NCI-H1930 (cell line): ENCODE measurements at places on chromosomes 5 and 9.

DNA sequence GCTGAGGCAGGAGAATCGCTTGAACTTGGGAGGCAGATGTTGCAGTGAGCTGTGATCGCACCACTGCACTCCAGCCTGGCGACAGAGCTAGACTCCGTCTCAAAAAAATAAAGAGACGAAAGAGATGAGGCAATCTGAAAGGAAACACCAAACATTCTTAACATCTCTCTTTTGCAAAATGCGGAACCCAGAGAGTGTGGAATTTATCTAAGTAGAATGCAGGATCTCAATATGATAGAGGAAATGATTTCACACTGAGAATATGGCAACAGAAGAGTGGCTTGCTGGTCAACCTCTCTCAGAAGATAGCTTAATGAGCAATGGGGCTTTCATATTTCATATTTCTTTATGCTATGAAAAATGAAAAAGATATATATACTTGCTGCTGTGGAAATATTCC, 33.4 kb upstream of the PCA3 start:
- no peak for DNase-seq

GRCh38 chr5:132495667-132496190, 5.2 kb upstream of the IRF1 start:
- DNase-seq = peak; percentile 9

GRCh38 chr9:125189361-125190289, at the start of gene PPP6C:
Gene PPP6C (minus strand): TSS chr9:125189803. CDS start chr9:125189718, 85 bp downstream.
- peak; percentile 94 for DNase-seq

DNA sequence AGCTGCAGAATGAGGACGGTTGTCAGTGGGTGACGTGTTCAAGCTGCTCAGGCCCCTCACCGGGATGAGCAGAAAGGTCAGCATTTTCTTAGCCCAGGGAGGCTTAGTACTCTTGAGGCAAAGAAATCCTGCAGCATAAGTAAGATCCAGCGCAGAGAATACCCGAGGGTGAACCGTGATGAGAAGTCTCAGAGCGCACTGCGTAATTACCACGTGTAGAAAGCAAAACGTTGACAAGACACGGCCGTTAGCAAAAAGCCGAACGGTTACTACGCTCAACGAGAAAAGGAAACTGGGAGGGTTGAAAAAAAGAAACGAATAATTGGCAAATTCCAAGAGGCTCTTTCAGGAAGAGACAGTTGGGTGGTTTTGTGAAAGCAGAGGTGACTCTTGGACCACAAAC, 104.0 kb downstream of the COL23A1 start:
- DNase-seq = no peak

GRCh38 chr5:27947088-27947487, 908.7 kb upstream of the CDH9 start:
- DNase-seq = no peak
